ENCODE measurements at places on chromosomes 16 and 17. TPM values are rescaled to one million over a fixed set of nuclear protein-coding genes. Genes with fewer than 3 reads are reported as not detected.
A peak's percentile ranks its signal among the peaks of the same experiment; 100 is the strongest.

Gene ST6GALNAC1
- 5.6 TPM for total RNA-seq

Gene RAB26
- total RNA-seq, result 2.0 TPM

Gene MYADML2
- total RNA-seq, result not detected

Gene OR2C1
- total RNA-seq, result not detected

Gene TUBB3
- 3.8 TPM for total RNA-seq

Gene CCL14
- 3.5 TPM for total RNA-seq

Gene CACNG4
- not detected for total RNA-seq

Gene ELMO3
- total RNA-seq, result 37.2 TPM

Gene TSPOAP1
- 8.2 TPM for total RNA-seq

Gene ACSM2A
- not detected for total RNA-seq

Gene KRTAP3-2
- total RNA-seq, result not detected

Gene PKD1
- 210 TPM for total RNA-seq

Gene SYNGR3
- 0.78 TPM for total RNA-seq

Gene NACA2
- total RNA-seq, result not detected

Gene CHTF18
- total RNA-seq, result 10.5 TPM

Gene TBC1D3G
- total RNA-seq, result not detected

GRCh38 chr16:84928679-84929420 is 82.5 kb downstream of the ZDHHC7 start:
- peak; percentile 95 for DNase-seq

DNA sequence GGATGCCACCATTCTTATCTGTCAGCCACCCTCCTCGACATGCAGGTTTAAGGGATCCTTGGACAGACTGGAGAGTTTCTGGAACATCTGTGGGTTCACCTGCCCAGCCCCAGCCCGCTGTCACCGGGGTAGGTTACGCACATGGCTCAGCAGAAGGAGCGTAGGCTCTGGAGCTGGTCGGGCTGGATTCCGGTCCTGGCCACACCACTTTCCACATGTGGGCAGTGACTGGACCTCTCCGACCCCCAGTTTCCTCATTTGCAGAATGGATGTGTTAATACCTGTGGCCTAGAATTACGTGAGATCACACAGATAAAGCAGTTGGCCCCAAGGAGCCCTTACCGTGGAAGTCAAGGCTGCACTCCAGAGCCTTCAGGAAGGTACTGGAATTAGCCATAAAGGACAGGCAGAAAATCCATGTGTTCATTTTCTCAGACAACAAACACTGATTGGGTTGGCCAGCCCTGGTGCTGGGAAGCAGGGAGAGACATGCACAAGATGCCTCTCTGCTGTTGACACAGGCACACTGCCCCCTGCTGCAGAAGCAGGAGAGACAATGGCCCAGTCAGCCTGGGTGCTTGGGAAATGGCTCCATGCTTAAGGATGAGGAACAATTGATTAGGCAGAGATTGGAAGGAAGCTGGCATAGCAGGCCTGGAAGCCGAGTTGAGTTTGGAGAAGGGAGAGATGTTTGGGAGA is 58.8 kb downstream of the SF3B3 start:
- DNase-seq, result no peak

DNA sequence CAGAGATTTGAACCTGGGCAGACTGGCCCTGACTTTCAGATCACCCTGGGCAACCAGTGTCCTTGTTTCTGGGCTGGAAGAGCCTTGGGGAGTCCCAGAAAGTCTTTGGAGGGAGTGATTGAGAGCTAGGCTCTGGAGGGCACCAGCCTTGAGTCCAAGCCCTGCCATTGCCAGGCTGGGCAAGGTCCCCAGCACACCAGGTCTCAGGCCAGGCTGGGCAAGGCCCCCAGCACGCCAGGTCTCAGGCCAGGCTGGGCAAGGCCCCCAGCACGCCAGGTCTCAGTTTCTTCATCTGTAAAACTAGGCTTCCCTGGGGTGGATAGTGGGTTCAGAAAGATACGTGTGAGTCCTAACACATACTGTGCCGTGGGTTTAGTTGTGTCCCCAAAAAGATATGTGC is 135.0 kb downstream of the IRF8 start:
- no peak for DNase-seq

- peak; percentile 98 for DNase-seq
Measured at GRCh38 chr16:85114909-85115567, 2.8 kb upstream of the CIBAR2 start.

GRCh38 chr16:5019775-5020174 is 14.0 kb downstream of the NAGPA start:
- no peak for DNase-seq

- DNase-seq, result no peak
Measured at GRCh38 chr16:26995522-26995921, 71.2 kb upstream of the C16orf82 start.

DNA sequence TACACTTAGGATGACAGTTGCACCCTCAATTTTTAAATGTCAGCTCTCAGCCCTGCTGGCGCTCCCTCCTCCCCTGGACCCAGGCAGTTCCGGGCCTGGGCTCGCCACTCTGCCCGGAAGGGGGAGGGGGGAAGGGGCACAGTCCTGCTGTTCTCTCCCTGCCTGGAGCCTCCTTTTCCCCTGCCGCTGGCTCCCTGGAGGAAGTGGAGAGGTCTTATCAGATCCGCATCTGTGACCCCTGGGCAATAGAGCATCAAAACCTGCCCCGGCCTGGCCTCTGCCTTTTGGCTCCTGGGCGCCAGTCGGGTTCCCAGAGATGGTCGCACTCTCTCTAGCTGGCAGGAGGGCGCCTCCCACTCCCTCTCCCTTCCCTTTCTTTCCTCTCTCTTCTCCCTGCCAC is 149.3 kb downstream of the IRF8 start:
- no peak for DNase-seq

GRCh38 chr17:9959377-9959981 is 54.4 kb upstream of the RCVRN start:
- no peak for DNase-seq

DNA sequence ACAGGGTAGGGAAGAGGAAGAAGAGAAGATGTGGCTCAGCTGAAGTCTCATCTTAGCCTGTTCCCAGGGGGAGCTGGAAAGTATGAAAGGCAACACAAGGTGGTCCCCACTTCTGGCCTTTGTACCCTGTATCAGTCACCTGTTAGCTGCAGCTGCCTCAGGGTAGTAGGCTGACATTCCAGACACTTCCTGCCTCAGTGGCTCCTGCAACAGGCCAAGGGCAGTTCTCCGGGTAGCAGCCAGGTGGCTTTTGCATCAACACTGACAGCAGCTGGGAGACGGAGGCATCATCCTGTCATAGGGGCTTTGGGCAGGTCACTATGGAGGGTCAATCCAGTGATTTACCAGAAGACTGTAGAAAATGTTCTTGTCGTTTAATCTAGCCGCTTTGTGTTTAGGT is 124.0 kb downstream of the RGS9 start:
- peak; percentile 64 for DNase-seq

DNA sequence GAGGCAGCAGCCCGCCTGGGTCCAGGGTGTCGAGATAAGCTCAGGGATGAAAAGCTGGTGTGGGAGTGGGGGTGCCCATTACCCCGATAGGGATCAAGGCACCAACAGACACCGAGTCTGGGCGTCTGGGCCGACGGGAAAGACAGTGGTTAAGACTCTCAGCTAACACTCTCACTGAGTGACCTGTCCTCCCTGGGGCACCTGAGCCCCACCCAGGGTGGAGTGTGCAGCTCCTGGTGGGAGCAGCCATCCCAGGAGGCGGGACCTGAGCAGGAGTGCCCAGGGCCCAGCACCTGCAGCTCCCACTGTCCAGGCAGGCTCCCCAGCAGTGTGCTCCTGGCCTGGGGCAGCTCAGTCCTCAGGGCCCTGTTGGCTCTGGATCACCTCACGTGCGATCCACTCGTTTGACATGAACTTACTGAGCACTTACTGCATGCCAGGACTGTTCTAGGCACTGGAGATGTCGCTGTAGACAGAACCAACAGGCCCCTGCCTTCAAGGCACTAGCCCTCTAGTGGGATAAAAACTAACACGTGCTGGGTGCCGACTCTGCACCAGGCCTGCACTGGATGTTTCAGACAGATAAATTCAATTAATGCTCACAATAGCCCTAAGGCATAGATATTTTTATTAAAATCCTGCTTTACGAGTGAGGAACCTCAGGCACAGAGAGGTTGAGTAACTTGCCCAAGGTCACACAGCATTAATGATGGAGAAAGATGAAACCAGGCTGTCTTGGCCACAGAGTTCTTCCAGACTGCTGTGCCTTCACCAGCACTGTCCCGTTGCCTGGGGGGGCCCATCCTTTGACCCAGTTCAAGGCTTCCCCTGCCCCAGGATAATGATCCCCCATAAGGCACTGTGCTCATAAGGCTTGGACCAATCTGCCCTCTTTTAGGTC is 1.9 kb downstream of the EVPLL start:
- no peak for DNase-seq

GRCh38 chr16:11651796-11652195 is 16.5 kb upstream of the SNN start:
- no peak for DNase-seq

DNA sequence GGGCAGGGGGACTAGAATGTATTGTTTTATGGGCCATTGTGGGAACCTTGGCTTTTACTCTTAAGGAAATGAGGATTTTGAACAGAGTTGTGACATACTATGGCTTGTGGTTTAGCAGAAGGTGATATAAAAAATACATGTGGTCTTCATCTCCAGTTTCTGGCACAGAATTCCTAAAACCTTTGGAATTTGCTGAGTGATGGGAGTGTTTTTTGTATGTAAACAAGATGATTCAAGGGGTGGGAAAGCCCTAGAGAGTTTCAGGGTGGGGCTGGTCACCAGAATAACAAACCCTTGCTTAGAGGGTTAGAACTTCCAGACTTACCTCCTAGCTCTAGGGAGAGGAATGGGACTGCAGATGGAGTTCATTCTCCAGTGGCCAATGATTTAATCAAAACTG is 316.1 kb downstream of the PHKB start:
- no peak for DNase-seq

DNA sequence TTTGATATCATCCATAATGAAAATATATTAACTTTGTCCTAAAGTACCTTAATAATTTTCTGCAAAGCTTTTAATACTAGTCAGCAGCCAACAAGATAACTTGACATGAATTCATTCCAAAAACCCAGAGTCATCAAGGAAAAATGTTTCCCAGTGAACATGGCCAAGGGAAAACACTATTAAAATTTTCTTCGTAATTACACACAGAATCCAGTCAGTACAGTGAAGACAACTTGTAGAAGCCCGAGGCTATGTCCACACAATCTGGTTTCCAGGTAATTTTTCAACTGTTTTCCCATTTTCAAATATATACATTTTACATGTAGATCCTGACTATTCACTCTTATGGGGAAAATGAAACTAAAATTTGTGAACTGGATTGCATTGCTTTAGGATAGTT is 600.9 kb downstream of the CDH8 start:
- DNase-seq, result no peak

GRCh38 chr17:79045842-79046196 is 21.9 kb downstream of the C1QTNF1 start:
- DNase-seq, result no peak

GRCh38 chr17:61996916-61997605 is 68.0 kb downstream of the MED13 start:
- no peak for DNase-seq

DNA sequence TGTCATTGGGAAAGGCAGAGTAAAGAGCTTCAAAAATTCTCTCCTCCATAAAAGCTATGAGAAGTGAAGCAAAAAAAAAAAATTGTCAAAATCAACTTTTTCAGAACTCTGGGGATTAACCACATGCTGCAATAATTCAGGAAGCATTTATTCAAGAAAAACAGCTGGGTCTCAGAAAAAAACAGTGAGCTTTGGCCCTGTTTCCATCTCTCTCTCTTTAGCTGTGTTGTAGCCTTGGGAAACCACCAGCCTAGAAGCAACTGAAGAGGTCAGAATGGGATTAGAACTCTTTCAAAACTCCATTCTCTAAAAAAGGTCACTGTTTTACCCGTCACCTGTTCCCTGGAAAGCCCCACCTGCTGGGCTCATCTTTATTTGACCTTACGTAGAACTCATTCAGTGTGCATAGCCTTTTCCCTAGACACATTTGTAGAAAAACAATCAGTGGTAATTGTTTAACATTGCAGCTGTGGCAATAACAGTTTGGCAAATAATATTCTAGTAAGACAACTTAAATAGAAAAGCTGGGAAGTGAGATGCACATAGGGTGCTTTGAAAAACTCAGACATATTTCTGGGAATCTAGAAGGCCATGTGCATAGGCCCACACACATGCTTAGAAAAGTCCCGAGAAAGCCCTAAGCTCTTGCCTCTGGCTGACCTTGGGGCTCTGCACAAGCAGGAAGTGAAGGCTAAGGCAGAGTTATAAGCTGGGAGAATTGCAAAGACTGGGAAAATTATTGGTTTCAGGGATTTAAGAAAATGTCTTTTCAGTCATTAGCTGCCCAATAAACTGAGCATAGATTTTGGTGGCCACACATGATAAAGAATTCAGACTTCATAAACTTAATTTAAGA is 18.0 kb downstream of the SLC5A11 start:
- DNase-seq, result no peak

DNA sequence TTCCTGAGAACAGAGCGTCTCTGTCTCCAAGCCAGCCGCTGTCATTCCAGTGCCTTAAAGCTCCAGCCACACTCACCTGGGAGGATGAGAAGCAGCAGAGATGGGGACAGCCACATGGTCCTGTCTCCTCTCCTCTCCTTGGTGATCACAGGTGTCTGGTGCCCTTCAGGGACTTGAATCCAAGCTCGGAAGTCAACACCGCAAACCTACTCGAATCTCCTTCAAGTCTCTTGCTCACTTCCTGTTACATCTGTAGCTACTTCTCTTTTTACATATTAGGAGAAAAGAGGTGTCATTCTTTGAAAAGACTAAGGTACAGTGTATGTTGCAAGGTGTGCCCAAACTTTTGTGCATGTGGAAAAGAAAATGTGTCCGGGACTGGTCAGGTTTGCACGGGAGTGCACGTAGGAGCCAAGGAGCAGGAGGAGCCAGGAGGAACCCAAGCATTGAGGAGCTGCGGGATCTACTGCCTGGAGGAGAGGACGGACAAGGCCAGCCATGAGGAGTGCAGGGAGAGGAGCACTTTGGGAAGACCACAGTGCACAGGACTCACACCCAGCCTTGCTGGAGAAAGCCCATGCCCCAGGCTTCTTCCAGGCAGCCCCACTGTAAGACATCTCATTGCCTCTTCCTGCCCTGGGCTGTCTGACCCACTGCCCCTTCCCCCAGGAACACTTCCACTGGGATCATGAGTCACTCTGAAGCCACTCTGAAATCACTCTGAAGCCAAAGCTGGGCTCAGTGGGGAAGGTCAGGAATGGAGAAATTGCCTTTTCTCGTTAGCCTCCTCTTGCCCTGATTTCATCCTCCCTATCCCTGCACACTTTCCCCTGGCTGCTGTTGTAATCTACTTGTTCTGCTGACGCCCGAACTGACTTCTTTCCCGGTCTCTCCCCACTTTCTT is at the start of gene CD300LD:
Gene CD300LD, minus strand, starts transcription at position 197 of the 904 bp plus-strand sequence. Its CDS starts 81 bp downstream, at position 116.
- no peak for DNase-seq

DNA sequence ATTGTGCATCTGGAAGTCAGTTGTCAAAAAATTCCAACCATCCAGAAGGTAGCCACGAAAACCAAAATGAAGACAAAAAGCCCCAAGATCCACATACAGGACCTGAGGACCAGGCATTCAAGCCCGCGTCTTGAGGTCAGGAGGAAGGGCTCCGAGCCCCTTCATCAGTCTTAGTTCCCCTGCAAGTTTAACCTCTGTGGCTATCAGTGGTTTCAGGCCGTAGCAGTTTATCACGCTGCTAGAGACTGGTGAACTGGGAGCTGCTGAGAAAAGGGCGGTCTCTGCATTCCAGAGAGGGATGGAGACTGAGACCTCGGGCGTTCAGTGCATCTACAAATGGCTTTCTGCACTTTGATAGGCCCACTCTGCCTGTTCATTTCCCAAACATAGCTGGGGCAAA is 70.6 kb downstream of the IRF8 start:
- DNase-seq, result no peak
